ENCODE measurements at places on chromosomes 5 and 9. TPM values are rescaled to one million over a fixed set of nuclear protein-coding genes. Genes with fewer than 3 reads are reported as not detected.

FBN2 gene
- total RNA-seq = 6.2 TPM

ADAMTSL1 gene
- 3.1 TPM for total RNA-seq

SPATA31D4 gene
- total RNA-seq = not detected

C7 gene
- 376 TPM for total RNA-seq

COX7C gene
- total RNA-seq = 472 TPM

PDE8B gene
- total RNA-seq = 3.6 TPM

QRFP gene
- total RNA-seq = 0.16 TPM

TMEM174 gene
- not detected for total RNA-seq

RGS7BP gene
- 3.5 TPM for total RNA-seq

GRK6 gene
- 32.3 TPM for total RNA-seq

CAPSL gene
- total RNA-seq = not detected

COL15A1 gene
- total RNA-seq = 58.4 TPM

GLRX gene
- 98.1 TPM for total RNA-seq

NFX1 gene
- 39.3 TPM for total RNA-seq

DNA sequence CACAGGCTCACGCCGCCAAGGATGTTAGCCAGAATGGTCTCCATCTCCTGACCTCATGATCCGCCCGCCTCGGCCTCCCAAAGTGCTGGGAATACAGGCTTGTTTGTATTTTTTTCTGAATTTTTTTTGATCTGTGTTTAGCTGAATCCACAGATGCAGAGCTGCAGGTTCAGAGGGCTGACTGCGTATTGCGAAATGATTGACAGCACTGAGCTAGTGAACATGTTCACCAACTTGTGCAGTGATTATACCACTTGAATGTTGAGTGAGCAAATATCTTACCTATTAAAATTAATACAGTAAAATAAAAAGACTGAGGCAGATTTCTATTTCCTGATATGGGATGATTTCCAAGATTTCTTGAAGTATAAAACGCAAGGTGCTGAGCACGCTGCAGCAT is 123.1 kb upstream of the PHYKPL start:
- H3K4me1 ChIP-seq = peaks cover 13% of the 10 kb centered on the region
- no peak overlapping the region for H3K27ac ChIP-seq
- no peak for DNase-seq
- H3K27me3 ChIP-seq = no peaks in the 10 kb centered on the region
- no peak overlapping the region for H3K4me3 ChIP-seq
- H3K36me3 ChIP-seq = no peaks in the 10 kb centered on the region

DNA sequence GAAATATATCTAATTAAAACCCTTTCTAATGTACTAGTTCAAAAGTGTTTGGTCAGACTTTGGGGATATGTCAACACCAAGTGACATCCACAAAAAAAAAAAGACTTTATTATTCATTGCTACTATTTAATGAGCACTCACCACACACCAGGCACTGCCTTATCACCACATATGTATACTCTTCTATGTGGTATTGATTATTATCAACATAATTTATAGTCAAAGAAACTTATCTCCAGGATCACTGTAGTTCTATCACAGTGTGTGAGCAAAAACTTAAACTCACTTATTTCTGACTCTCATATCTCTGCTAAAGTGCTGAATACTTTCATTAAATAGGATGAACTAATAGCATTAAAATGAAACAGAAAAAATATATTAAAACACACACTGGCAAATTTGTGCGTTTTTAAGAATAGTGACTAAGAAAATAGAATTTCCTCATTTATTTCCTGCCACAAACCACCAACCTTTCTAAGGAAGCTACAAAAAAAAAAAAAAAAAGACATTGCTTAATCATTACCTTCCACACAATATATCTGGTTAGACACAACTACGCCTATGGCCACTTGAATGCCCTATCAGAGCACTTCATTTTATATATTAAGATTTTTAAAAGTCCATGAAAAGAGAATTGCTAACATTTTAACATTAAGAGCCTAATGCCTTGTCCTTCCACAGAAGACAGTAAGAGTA is 12.8 kb downstream of the SLCO4C1 start:
- H3K36me3 ChIP-seq = no peaks in the 10 kb centered on the region
- H3K4me1 ChIP-seq = peaks cover 52% of the 10 kb centered on the region
- no peaks in the 10 kb centered on the region for H3K27me3 ChIP-seq
- H3K27ac ChIP-seq = peak overlapping the region; percentile 49

DNA sequence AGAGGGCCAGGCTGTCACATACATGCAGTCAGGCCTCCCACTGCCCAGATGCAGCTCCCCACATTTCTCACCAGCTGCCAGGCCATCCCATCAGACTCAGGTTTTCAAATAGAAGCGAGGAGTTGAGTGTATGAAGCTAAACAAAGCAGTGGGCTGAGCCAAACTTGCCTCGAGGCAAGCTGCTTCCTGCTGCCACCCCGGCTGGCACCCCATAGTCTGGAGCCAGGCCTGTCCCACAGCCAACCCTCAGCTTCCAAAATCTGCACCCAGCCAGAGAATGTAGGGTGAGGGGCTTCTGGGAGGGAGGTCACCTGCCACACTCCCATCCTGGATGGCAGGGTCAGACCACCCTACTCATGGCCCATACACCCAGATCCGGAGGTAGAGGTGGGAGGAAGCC is 22.3 kb upstream of the ALDH1B1 start:
- no peaks in the 10 kb centered on the region for H3K36me3 ChIP-seq
- H3K27ac ChIP-seq = no peak overlapping the region
- no peak overlapping the region for H3K4me3 ChIP-seq
- DNase-seq = no peak

- no peak overlapping the region for H3K4me3 ChIP-seq
- no peaks in the 10 kb centered on the region for H3K27me3 ChIP-seq
- H3K4me1 ChIP-seq = no peaks in the 10 kb centered on the region
- DNase-seq = no peak
These were observed 226.5 kb downstream of the DOCK8 start for GRCh38 chr9:441126-441525.

- no peak overlapping the region for H3K4me3 ChIP-seq
- no peaks in the 10 kb centered on the region for H3K27me3 ChIP-seq
- no peak for DNase-seq
- no peaks in the 10 kb centered on the region for H3K4me1 ChIP-seq
- H3K27ac ChIP-seq = no peak overlapping the region
- H3K36me3 ChIP-seq = peaks cover 3% of the 10 kb centered on the region
These were observed 105.3 kb downstream of the SIL1 start for GRCh38 chr5:139092741-139093343.

GRCh38 chr5:68428231-68428811 is 212.8 kb downstream of the PIK3R1 start:
- H3K27ac ChIP-seq = no peak overlapping the region
- H3K4me1 ChIP-seq = peaks cover 25% of the 10 kb centered on the region
- no peak overlapping the region for H3K4me3 ChIP-seq
- H3K36me3 ChIP-seq = no peaks in the 10 kb centered on the region
- no peaks in the 10 kb centered on the region for H3K27me3 ChIP-seq

- H3K36me3 ChIP-seq = no peaks in the 10 kb centered on the region
- no peak for DNase-seq
- no peak overlapping the region for H3K27ac ChIP-seq
- H3K4me3 ChIP-seq = no peak overlapping the region
- H3K27me3 ChIP-seq = no peaks in the 10 kb centered on the region
These were observed 15.9 kb upstream of the ABLIM3 start for GRCh38 chr5:149125386-149125891.

- peaks cover 27% of the 10 kb centered on the region for H3K27me3 ChIP-seq
- H3K4me1 ChIP-seq = no peaks in the 10 kb centered on the region
- peak; percentile 81 for DNase-seq
- peak overlapping the region; percentile 35 for H3K4me3 ChIP-seq
These were observed 52.4 kb downstream of the AHRR start for GRCh38 chr5:373710-374602.

DNA sequence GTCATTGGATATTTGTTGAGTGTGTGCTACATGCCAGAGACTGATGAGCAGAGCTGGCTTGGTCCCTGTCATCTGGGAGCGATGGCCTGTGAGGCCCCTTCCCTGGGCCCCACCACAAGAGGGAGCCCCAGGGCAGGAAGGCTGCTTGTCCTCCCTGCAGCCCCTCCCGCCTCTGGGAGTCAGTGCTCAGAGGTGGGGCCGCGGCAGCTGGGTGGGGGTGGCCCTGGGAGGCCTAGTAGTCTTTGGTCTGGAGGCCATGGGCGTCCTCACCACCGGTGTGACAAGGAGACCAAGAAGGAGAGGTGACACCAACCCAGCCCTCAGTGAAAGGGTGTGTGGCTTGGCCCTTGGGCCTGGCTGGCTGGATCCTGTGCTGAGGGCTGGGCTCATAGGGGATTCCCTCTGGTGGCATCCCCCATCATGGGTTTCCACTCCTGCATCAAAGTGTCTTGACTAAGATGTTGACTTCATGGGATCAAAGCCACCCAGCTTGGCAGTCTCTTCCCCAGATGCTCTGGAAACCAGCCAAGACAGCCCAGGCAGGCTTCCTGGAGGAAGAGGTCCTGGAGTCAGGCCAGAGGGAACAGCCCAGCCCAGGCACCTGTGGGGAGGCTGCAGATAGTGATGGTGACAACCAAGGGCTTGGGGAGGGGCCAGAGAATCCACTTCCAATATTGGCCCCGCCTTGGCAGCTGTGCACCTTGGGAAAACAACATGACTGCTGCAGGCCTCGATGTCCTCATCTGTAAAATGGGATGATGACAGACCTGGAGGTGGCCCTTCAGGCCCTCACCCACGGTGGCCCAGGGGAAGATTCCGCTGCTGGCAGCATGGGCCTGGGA is 166.7 kb downstream of the GAPVD1 start:
- H3K4me3 ChIP-seq = no peak overlapping the region
- H3K27ac ChIP-seq = no peak overlapping the region
- no peaks in the 10 kb centered on the region for H3K27me3 ChIP-seq
- H3K36me3 ChIP-seq = no peaks in the 10 kb centered on the region

- peaks cover 58% of the 10 kb centered on the region for H3K36me3 ChIP-seq
- DNase-seq = no peak
These were observed 12.3 kb downstream of the ZCCHC9 start for GRCh38 chr5:81313686-81314085.

DNA sequence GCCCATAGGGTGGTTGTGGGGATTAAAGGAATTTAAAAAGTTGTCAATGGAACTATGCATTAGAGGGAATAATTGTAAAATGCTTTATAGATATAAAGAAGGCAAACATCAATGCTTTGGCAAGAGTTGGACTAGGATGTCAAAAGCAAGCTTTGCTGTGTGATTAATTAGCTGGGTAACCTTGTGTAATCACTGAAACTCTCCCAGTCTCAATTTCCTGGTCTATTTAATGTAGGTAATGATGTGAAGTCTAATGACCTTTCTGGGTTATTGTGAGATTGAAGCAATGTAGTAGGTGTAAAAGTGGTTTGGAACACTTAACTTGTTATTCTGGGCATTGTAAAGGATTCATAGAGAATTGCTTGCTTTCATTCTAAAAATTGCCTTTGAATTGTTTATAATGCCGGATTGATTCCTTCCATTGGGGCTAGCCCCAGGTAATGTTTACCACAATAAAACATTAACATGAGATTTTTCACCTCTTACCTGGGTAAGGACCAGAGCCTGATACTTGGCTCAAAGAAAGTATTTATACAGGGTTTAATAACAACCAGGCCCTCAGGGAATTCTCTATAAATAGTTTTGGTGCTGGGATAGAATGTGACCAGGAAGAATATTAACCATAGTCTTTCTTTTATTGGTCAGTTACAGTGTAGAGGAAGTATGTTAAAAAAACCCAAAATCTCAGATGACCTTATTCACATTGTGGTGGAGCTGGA is 30.0 kb upstream of the CLINT1 start:
- no peaks in the 10 kb centered on the region for H3K36me3 ChIP-seq
- no peaks in the 10 kb centered on the region for H3K27me3 ChIP-seq
- H3K4me3 ChIP-seq = no peak overlapping the region
- peaks cover 4% of the 10 kb centered on the region for H3K4me1 ChIP-seq
- no peak for DNase-seq

DNA sequence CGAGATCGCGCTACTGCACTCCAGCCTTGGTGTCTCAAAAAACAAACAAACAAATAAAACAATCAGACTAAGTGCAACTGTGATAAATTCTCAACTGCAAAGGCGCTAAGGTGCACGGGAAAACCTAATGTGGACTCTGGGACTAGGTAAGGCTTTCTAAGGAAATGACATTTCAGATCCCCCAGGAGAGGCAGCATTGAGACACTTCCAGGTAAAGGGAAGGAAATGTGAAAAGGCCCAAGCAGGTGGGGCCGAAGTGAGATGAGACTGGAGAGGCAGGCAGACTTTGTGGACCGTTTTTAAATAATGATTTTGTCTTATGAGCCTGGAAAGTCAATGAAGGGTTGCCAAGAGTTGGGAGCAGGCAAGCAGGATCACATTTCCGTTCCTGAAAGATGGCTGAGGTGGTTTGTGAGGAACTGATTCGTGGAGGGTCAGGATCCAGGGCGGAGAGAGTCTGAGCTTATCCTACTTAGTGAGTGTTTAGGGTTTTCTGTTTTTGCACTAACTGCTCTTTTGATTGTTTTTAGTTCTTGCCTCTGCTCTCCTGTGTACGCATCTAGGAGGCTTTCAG is 2.0 kb upstream of the APBA1 start:
- no peak for DNase-seq
- peaks cover 44% of the 10 kb centered on the region for H3K27me3 ChIP-seq
- no peaks in the 10 kb centered on the region for H3K36me3 ChIP-seq
- H3K4me1 ChIP-seq = no peaks in the 10 kb centered on the region

- no peaks in the 10 kb centered on the region for H3K4me1 ChIP-seq
- no peaks in the 10 kb centered on the region for H3K36me3 ChIP-seq
- no peak for DNase-seq
- H3K27me3 ChIP-seq = peaks cover 24% of the 10 kb centered on the region
- H3K4me3 ChIP-seq = no peak overlapping the region
- no peak overlapping the region for H3K27ac ChIP-seq
These were observed 31.7 kb upstream of the KCNMB1 start for GRCh38 chr5:170420806-170421412.

DNA sequence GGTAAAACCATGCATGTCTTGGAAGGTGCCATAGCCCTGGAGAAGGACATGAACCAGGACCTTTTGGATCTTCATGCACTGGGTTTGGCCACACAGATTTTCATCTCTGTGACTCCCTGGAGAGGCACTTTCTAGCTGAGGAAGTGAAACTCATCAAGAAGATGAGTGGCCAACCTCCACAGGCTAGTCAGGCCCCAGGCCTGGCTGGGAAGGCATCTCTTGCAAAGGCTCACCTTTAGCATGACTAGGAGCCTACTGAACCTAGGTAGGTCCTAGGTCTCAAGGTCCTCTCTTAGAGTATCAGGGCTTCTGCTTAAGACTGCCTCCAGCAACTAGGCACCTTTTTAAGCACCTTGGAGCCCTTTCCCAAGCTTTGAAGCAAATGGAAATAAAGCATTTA is 1448.7 kb upstream of the ACO1 start:
- H3K27ac ChIP-seq = no peak overlapping the region
- H3K36me3 ChIP-seq = no peaks in the 10 kb centered on the region
- no peak for DNase-seq
- H3K4me3 ChIP-seq = no peak overlapping the region
- no peaks in the 10 kb centered on the region for H3K4me1 ChIP-seq
- H3K27me3 ChIP-seq = no peaks in the 10 kb centered on the region

GRCh38 chr9:133999851-134000265 is 7.7 kb upstream of the VAV2 start:
- H3K4me1 ChIP-seq = no peaks in the 10 kb centered on the region
- no peaks in the 10 kb centered on the region for H3K27me3 ChIP-seq
- no peak overlapping the region for H3K4me3 ChIP-seq

- no peaks in the 10 kb centered on the region for H3K27me3 ChIP-seq
- no peaks in the 10 kb centered on the region for H3K4me1 ChIP-seq
- no peak for DNase-seq
- no peaks in the 10 kb centered on the region for H3K36me3 ChIP-seq
- no peak overlapping the region for H3K27ac ChIP-seq
These were observed 250.8 kb upstream of the FBXL7 start for GRCh38 chr5:15249152-15249551.

Measured in left lung (tissue), 14 donors.